ENCODE measurements at places on chromosomes 5 and 9.

DNA sequence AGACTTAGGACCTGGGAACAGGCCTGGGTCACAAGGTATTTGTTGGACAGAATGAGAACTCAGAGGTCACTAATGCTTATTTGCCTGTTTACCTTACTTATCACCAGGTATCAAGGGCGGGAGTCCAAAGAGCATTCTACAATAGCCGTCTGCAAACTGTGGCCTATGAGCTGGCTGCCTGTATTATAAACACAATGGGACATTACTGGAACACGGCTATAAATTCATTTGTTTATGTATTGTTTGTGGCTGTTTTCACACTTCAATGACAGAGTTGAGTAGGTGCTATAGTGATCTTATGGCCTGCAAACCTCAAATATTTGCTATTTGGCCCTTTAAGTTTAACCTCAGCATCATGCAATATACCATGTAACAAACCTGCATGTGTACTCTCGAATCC, 76.6 kb upstream of the ASTN2 start:
- no peak for DNase-seq

- no peak for DNase-seq
These were observed 6.5 kb downstream of the IL7R start for GRCh38 chr5:35863159-35863558.

DNA sequence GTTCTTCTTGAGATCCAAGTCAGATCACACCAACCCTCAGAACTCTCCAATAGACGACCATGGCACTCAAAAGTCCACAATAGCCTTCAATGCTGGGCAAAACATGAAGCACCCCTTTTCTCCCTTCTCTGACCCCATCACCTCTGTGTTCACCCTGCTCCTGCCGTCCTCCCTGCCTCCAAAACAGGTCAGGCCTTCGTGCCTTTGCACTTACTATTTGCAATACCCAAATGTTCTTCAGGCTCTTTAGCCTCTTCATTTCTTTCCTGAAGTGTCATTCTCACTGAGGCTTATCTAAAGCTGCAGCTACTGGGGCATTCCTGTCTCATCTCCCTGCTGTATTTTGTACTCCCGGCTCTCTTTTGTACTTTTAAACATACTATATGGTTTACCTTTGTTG, 2.0 kb upstream of the ROPN1L start:
- DNase-seq, result no peak

DNA sequence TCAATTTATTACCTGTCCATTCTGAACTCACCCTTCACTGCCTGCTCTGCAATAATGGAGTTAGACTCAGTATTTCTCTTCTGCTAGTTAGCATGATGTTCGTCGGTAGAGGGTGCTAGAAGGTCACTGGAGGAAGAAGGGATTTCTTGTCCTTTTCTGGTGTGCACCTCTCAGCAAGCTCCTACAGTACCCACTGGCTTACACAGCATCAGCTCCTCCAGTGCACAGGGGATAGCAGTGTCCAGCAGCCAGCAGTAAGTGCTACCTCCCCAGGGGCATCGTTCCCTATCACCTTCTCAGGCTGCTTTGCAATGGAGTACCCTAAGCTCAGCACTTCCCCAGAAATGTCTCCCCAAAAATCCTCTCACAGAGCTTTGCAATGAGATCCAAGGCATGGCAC, 45.9 kb upstream of the APC start:
- DNase-seq, result no peak

- DNase-seq, result no peak
These were observed 44.9 kb downstream of the DYNC2I2 start for GRCh38 chr9:128611600-128612394.

Data from activated naive CD4-positive, alpha-beta T cell (primary cell).